Posterior vena cava (tissue), 2 donors: ENCODE measurements at places on chromosomes 4 and X. TPM values are rescaled to one million over a fixed set of nuclear protein-coding genes. Genes with fewer than 3 reads are reported as not detected.

Gene HTR2C
- not detected for total RNA-seq

Gene CPZ
- total RNA-seq = 15.6 TPM

Gene SETD7
- 75.4 TPM for total RNA-seq

Gene SRPX2
- 34.5 TPM for total RNA-seq

Gene PLS3
- 332 TPM for total RNA-seq

Gene SLC16A2
- 11.9 TPM for total RNA-seq

Gene TBC1D14
- 42.6 TPM for total RNA-seq

Gene SLC9A6
- 13.3 TPM for total RNA-seq

Gene UCP1
- not detected for total RNA-seq

Gene NXF2B
- total RNA-seq = not detected

Gene PLP2
- 187 TPM for total RNA-seq

Gene LRCH2
- 8.4 TPM for total RNA-seq

Gene STPG2
- total RNA-seq = 0.19 TPM

GRCh38 chr4:5992828-5993321, 25.4 kb downstream of the C4orf50 start:
- peak; percentile 41 for DNase-seq

DNA sequence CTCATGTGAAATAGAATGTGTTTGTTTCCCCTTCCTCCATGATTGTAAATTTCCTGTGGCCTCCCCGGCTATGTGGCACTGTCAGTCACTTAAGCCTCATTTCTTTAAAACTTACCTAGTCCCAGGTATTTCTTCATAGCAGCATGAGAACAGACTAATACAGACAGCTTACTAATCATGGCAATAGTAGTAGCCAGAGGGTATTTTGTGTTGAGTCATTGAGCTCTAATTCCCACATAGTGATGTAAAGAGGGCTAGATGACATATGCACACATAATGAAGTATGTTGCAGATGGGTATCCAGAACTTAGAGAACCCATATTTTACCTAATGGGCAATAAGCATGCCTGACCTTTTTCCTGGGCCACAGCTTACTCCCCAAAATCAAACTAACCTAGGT, 1197.2 kb downstream of the PCDH7 start:
- no peak for DNase-seq

GRCh38 chr4:168248176-168248710, 70.3 kb downstream of the DDX60 start:
- DNase-seq = no peak

- DNase-seq = no peak
Measured at GRCh38 chr4:118765399-118765798, 70.5 kb downstream of the SEC24D start.

- peak; percentile 69 for DNase-seq
Measured at GRCh38 chr4:3819210-3819919, 53.2 kb downstream of the ADRA2C start.

DNA sequence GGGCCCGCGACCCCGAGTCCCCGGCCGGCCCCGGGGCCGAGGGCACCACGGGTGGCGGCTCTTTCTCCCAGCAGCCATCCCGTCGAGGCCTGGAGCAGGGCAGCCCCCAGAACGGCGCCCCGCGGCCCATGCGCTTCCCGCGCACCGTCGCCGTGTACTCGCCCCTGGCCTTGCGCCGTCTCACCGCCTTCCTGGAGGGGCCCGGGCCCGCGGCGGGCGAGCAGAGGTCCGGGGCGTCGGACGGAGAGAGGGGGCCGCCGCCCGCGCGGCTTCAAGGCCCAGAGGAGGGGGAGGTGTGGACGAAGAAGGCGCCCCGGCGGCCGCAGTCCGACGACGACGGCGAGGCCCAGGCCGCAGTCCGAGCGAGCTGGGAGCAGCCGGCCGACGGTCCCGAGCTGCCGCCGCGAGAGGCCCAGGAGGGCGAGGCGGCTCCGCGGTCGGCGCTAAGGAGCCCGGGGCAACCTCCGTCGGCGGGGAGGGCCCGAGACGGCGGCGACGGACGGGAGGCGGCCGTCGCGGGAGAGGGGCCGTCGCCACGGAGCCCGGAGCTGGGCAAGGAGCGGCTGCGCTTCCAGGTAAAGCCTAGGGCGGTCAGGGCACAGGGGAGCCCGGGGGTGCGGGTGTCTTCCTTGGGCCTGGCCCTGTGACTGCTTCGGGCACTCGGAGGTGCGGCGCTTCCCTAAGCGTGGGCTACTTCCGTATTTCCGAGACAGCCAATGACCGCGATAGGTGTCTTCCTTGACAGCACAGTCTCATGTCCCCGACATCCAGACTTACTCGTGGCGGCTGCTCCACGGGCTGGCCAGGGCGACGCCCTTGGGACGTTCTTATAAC, 845 bp downstream of the ZAR1 start:
- DNase-seq = no peak

GRCh38 chrX:122244080-122244479, 940.0 kb upstream of the GRIA3 start:
- no peak for DNase-seq

DNA sequence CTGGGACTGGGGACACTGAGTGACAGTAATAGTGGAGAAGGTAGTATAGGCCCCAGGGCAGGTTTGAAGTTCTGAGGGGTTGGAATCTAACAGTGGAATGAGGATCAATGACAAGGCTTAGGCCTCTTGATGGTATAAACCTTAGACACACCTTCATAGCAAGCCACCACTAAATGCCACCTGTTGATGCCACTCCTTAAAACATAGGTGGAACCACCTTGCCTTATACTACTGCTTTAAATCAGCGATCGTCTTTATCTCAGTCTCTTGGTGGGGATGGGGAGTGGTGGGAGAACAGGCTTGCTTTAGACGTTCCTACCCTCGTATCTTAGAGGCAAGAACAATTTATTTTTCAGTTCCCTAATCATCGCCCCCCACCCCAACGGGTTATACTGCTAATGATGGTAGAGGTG, 1.2 kb downstream of the RAB33B start:
- DNase-seq = no peak

- DNase-seq = no peak
Measured at GRCh38 chr4:115113506-115114106, at the start of gene NDST4. TSS of gene NDST4 (minus strand) at chr4:115113620. CDS start at chr4:115077036, 36,584 bp downstream.

GRCh38 chrX:9108054-9108453, 74.1 kb upstream of the FAM9B start:
- DNase-seq = no peak

DNA sequence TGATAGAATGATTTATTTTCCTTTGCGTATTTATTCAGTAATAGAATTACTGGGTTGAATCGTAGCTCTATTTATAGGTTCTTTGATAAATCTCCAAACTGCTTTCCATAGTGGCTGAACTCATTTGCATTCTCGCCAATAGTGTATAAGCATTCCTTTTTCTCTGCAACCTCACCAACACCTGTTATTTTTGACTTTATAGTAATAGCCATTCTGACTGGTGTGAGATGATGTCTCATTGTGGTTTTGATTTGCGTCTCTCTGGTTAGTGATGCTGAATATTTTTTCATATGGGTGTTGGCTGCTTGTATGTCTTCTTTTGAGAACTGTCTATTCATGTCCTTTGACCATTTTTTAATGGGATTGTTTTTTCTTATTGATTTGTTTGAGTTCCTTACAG, 160.7 kb downstream of the MID1IP1 start:
- DNase-seq = no peak

DNA sequence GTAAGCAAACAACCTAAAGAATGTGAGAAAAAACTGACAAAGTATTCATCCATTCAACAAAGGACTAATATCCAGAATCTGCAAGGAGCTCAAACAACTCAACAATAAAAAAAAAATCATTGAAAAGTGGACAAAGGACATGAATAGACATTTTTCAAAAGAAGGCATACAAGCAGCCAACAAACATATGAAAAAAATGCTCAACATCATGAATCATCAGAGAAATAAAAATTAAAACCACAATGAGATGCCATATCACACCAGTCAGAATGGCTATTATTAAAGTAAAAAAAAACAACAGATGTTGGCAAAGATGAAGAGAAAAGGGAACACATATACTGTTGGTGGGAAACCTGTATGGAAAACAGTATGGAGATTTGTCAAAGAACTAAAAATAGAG, 120.7 kb upstream of the ADGRL3 start:
- DNase-seq = no peak

DNA sequence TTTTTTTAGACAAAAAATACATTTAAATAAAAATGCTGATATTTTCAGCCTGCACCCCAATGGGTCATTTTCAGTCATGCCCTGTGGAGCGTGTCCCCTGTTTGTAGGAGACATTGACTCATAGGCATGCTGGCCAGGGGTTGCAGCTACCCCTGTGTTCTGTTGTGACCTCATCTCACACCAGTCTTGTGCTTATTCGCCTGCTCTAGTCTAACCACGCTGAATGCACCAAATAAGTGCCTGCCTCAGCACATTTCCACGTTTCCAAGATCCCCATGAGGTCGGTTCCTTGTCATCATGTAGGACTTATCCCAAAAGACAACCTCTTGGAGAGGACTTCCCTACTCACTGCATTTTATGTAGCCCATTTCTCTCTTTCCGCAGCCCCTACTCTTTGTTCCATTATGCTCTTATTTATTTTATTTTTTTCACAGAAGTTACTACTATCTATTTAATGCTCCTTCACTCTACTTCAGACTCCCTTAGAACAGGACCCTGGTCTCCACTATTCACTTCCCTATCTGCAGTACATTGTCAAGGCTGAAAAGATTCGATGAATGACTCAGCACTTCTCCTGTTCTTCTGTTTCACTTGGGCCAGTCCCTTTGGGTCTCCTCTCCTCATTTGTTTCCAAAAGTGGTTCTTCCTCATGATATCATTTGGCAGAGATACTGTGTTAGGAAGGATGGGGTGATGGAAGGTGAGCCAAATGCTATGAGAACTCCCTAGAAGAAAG, 109.7 kb downstream of the MSL3 start:
- no peak for DNase-seq

GRCh38 chr4:53695540-53696463, 104.5 kb upstream of the LNX1 start:
- DNase-seq = no peak

DNA sequence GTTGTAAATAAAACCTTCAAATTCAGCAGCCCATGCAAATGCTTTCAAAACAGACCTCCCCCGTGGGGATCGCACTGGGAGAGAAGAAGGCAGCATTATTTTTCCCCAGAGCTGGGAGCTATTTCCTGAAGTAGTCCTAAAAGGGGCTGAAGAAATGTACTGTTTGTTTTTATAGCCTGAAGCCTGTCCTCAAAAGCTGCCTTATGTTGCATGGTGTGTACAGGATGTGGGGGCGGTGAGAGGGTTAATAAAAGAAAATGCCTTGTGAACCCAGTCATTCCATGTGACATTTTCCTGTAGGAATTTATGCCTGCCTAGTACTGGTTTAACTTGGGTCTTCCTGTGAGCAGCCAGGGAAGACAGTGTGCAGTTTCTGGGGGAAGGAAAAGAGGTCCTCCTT, 144.1 kb downstream of the SOWAHB start:
- DNase-seq = no peak

- no peak for DNase-seq
Measured at GRCh38 chr4:185592845-185593488, 57.7 kb upstream of the PDLIM3 start.

- DNase-seq = peak; percentile 92
Measured at GRCh38 chr4:143294310-143294709, 42.4 kb upstream of the GAB1 start.

DNA sequence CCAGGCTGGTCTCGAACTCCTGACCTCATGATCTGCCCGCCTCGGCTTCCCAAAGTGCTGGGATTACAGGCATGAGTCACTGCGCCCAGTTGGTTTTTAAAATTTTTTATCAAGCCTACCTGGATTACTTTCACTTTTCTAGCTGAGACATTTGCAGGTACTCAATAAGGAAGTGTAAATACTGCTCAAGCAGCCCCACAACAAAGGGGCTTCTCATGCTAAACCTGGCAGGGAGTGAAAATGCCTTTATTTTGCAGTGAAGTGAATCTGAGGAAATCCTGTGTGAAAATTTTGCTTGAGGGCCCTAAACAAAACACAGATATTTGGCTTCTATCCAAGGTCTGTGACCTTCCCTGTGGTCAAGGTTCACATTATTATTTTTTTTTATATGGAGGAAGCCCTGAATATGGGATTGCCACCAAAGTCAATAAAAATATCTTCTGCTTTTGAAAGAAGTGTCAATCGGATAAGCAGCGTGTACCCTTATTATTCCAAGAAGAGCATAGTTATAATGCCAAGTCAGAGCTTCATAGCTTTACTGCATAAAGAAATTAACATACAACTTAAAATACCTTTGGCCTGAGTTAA, 481.0 kb downstream of the SH2D1A start:
- no peak for DNase-seq

DNA sequence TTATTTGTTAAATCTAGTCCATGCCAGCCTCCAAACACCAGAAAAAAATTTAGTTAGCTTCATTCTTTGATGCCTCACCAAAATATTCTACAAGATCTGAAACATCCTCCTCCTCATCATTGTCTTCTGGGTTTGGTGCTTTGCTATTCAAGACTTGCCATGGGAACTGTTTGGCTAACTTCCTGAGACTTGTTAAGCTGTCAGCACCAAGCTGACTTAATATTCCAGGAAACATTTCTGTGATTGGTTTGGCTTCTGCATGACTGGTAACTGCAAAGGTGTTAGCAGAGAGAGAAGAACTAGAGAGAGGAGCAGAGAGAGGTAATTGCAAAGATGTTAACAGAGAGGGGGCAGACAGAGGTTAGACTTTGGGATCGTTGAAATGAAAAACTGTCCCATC, 101.3 kb downstream of the PALLD start:
- DNase-seq = no peak

- no peak for DNase-seq
Measured at GRCh38 chr4:82422616-82423015, 7.6 kb downstream of the HNRNPDL start.

DNA sequence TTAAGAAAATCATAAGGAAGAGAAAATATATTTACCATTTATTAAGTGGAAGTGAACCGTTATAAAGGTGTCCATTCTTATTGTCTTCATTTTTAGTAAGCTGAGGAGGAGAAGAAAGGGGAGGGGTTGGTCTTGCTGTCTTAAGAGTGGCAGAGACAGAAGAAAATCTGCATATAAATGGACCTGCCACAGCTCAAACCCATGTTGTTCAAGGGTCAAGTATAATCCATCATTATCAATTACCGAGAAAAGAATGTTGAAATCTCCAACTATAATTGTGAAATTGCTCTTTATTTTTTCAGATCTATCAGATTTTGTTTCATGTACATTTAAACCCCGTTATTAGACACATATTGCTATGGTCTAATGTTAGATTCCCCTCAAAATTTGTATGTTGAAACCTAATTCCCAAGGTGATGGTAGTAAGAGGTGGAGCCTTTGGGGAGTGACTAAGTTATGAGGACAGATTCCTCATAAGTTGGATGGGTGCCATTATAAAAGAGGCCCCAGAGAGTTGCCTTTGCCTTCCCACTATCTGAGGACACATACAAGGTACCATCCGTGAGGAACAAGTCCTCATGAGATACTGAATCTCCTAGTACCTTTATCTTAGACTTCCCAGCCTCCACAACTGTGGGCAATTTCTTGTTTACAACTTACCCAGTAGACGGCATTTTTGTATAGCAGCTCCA, 58.5 kb upstream of the SMAD1 start:
- no peak for DNase-seq

DNA sequence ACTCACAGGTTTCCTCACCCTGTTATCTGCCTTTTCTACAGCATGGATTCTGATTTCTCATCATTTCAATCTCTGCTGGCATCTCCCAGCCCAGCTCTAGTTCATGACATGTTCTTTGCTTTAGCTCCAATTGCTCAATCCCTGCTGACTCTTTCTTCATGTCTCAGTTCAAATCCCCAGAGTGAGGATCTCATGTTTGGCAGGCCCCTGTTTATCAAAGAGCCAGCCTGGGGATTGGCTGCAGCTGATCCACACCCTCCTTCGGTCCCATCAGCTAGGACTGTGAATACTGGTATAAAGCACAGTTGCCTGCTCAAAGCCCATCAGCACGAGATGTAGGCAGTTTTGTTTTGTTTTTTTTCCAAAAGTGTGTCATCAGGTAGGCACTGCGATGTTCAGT, 14.4 kb upstream of the CC2D2A start:
- DNase-seq = peak; percentile 83
